ENCODE measurements at places on chromosomes 3 and 15.

- no peak for DNase-seq
These were observed 127.0 kb downstream of the KLHL25 start for GRCh38 chr15:85667491-85668424.

DNA sequence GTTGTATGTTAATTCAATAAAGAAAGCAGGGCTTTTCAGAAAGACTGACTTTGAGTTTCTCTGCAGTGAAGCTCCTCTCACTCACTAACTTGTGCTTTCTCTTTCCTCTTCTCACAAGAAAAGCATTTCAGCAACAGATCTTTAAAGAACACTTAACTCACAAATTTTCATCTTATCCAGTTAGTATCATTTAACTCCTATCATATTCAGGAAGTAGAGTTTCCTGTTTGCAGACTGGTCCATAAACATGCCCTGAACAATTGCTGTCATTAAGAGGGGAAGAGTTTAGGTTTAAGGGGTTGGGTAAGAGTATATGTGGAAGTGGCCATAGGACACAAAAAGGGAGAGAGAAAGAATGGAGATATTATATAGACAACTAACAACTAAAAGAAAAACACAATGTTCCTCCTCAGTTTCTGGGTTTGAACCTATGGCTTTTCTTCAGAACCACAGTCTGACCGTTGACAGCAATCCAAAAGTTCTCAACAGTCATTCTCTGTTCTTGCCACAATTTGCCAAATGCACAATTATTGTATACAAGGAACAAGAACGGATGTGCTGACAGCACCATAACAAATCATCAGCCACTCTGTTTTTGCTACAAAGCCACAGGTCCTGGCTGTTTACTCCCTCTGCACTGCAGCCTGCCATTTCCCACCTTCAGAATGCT lies 63.9 kb downstream of the CHAC1 start:
- no peak for DNase-seq

- DNase-seq = peak; percentile 77
These were observed 16.8 kb downstream of the CIDEC start for GRCh38 chr3:9863058-9863772.

DNA sequence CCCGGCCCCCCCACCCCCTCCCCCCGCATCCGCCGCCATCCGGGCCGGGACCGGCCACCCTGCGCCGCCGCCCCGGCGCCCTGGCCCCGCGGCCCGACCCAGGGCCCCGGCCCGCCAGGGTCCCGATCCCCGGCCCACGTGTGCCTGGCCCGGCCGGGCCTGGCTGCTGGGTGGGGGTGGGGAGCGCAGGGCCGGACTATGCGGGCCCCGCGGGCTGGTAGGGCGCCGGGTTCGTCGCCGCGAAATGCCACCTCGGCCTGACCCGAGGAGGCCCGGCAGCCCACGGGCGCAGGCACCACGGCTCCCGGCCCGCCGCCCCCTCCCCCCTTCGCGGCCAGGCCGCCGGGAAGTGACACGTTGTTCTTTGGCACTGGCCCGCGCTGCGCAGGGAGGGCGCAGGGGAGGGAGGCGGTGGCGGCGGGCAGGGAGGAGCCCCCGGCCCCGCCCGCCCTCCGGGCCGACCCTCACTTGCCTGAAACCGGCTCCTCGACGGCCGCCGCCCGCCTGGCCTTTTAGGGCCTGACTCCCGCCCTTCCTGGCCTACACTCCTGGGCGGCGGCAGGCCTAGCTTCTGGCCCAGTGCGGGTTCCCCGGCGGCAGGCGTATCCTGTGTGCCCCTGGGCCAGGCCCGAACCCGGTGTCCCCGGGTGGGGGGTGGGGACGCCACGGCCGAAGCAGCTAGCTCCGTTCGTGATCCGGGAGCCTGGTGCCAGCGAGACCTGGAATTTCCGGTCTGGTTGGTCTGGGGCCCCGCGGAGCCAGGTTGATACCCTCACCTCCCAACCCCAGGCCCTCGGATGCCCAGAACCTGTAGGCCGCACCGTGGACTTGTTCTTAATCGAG lies 515 bp downstream of the EIF4G1 start:
- peak; percentile 96 for DNase-seq

GRCh38 chr15:51971375-51972133 lies at the start of gene LEO1:
Gene LEO1 (minus strand): TSS chr15:51971778. CDS start chr15:51971745, 33 bp downstream.
- DNase-seq = peak; percentile 95

GRCh38 chr15:75776065-75776423 lies 63.4 kb upstream of the CSPG4 start:
- DNase-seq = no peak

GRCh38 chr3:101100361-101101009 lies 107.3 kb upstream of the ABI3BP start:
- DNase-seq = no peak

Data from posterior vena cava (tissue), 2 donors.